ENCODE measurements at places on chromosomes 7 and 10.

DNA sequence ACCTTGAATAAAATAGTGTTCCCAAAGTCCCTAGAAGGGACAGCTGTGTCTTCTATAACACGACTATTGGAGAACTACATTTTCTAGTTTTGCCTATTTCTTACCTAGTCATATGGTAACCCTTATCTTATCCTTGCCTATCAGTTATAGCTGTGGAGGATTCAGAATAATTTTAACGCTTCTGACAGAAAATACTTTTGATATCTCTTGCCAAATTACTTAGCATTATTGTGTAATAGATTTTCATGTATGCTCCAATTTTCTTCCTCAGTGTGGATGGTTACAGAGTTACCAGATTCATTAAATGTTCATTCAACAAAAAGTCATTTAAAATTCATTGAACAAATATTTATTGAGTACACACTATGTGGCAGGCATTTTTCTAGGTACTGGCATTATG, 34.6 kb upstream of the LSM8 start:
- no peak for DNase-seq

DNA sequence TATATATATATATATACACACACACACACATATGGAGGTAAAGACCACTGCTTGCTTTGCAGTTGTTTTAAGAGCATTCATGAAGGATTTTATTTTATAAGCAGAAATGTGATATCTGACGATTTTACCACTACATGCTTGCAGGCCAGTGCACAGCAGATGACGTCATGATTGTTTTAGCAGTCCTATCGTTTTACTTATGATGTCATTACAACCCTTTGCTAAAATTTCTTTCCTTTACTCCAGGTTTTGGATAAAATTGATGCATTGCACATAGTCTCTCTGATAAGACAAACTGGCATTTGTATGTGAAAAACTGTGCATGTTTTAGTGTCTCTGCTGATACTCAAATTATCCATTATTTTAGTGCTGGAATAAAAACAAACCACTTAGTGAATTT, 9.2 kb downstream of the EGFR start:
- no peak for DNase-seq

DNA sequence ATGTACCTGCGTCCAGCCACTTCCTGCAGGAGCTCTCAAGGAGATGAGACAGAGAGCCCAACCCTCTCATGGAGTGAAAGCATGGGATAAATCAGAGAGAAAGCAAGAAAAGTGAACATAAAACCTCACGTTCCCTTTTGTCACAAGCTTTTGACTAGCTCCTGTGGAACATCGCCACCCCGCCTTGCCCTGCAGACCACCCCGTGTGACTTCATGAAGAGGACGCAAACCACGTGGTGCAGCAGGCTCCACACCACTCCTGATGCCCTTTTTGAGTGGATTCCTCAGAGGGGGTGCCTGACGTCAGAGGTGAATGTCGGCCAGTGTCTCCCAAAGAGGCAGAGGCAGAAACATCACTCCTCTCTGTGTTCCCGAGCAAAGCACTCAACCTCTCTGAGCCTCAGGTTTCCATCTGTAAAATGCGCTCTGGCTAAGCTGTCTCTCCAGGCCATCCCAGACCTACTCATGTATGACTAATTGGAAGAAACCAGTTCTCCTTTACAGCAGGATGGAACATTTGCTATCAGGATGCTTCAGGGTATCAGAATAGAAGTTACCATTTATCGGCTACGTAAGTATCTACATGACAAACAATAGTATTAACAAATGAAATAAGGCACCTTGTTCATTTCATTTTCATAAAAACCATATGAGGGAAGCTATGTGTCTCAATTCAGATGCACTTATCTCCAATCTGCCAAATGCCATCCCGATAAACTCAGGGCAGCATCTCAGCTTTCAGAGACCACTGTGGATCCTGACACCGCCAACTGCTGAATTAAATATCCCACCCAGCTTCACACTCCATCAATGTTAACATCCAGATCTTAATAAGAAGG, 5.3 kb downstream of the ZNF488 start:
- DNase-seq = no peak

- DNase-seq = no peak
Measured at GRCh38 chr10:73590881-73591799, at the start of gene USP54. USP54 (minus strand) TSS chr10:73591342; CDS start chr10:73575658, 15,684 bp downstream.

DNA sequence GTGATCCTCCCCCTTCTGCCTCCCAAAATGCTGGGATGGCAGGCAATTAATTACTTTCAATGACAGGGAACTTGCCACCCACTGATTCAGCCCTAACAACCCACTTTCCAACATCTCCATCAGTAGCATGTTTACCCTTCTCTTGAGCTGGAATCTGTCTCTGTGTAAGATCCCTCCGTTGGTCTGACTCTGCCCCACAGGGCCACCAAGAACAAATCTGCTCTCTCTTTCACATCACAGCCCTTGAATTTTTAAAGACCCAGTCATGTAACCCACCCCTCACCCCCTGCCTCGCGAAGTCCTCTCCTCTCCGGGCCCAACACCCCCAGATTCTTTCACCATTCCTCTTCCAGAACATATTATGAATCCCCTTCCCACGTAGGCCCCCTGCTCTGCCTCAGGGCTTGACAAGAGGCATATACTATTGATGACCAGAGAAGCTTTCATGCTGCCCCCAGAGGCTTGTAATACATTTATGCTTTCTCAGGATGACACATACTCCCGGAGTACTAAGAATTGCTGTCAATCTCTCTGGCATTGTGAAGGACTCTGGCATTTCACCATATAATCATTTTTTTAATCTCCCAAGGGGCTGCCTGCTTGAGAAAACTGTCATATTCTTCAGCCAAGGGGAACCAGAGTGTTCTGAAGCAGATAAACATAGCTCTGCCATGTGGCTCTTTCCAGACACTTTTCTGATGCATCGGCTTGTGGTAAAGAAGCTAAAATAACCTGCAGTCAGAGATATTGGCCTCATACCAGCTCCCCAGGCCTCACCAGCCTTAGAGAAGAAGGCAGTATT, 179.2 kb upstream of the AUTS2 start:
- DNase-seq = no peak

DNA sequence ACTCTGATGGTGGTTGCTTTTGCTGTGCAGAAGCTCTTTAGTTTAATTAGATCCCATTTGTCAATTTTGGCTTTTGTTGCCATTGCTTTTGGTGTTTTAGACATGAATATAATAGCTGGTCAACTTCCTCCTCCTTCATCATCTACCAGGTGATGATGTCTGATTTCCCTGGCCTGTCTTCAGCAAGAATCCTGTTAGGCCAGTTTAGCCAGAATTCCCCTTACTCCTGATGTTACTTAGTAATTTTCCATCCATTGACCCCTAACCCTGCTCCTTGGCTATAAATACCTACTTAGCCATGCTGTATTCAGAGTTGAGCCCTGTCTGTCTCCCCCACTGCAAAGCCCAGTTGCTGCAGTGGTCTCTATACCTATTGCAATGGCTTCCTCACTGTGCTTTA, 91.4 kb downstream of the ZNF777 start:
- DNase-seq = no peak

- DNase-seq = no peak
Measured at GRCh38 chr10:48464121-48464870, 140.6 kb downstream of the ARHGAP22 start.

DNA sequence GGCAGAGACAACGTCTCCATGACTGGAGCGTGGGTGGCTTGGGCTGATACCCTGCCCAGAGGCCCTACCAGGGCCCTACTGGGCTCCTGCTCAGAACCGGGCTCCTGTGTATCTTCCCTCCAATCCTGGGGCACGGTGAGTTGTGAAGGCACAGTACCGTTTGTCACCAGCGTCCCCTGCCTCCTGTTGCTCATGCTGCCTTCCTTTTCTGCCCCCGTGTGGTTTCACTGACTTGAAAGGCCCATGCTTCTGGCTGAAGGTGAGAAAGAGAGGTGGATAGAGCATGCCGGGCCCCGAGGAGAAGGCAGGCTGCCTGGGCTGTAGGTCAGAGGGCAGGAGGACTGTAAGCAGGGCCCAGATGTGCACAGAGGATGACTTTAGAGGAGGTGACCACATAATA, 9.1 kb upstream of the DMBT1 start:
- no peak for DNase-seq

DNA sequence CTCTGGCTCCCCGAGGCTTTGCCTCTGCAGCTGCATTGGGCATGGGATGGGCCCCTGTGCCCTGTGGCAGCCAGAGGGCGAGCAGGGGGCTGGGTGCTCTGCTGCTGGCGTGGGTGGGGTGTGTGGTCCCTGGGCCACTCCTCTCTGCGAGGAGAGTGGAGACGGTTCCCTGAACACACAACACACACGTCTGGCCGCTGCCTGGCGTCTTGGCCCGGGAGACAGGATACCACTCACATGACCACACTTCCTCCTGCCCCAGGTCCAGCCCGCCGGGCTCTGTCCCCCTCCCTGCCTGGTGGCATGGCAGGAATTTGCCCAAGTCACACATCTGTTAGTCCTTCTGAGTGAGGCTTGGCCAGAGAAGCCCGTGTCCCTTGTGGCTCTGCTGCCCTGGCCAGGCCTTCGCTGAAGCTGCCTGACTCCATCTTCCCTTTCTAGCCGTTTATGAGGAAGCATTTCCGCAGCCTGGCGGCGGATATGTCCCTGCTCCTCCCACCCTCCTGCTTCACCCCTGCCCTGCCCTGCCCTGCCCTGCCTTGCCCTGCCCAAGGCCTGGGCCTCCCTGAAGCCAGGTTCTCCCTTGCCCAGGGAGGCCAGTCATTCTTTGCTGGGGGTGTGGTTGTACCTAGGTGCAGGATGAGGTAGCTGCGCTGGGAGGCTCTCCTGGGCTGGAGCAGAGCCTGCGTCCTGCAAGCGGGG, 3.0 kb downstream of the BRI3 start:
- no peak for DNase-seq

GRCh38 chr7:156028521-156028920, 216.3 kb upstream of the SHH start:
- no peak for DNase-seq

- no peak for DNase-seq
Measured at GRCh38 chr7:157360483-157361025, 23.8 kb downstream of the DNAJB6 start.

GRCh38 chr7:36283711-36284130, 105.9 kb upstream of the ANLN start:
- DNase-seq = no peak

DNA sequence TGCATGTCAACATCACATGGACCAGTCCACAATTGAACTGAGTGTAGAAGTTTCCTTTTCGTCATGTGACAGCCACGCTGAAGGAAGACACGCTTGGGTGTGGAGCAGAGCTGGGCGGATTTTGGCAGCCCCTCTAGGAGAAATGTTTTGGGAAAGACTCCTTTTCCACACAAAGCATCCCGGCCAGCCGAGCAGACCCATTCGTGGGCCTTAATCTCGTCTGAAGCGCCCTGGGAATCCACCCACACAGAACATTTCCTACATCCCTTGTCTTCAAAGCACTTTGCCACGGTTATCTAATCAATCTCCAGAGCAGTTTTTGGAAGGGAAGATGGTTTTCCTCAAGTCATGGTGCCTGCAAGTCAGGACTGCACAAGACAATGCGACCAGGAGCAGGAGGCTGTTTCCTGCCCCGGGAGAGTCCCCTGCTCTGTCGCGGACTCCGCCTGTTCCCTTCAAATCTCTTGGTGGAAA, 8.4 kb upstream of the IFT22 start:
- no peak for DNase-seq

DNA sequence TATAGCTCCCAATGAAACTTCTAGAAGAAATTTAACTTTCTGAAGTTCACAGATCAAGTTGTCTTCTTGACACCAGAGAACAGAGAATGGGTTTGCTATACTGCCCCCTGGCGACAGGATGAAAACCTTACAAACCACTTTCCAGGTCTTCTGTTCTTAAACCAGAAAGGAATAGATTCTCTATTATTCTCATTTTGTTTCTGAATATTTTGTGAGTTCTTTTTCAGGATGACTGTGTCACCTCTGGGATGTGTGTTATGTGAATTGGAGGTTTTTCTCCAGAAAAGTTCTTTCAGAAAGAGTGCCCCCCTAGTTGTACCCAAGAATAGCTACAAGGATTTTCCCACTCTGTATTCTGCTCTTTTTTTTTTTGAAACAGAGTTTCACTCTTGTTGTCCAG, 6.3 kb downstream of the IFT22 start:
- DNase-seq = no peak

- no peak for DNase-seq
Measured at GRCh38 chr10:97707134-97707861, 6.2 kb upstream of the MARVELD1 start.

GRCh38 chr10:131453721-131454634, 142.5 kb upstream of the TCERG1L start:
- DNase-seq = peak; percentile 9

DNA sequence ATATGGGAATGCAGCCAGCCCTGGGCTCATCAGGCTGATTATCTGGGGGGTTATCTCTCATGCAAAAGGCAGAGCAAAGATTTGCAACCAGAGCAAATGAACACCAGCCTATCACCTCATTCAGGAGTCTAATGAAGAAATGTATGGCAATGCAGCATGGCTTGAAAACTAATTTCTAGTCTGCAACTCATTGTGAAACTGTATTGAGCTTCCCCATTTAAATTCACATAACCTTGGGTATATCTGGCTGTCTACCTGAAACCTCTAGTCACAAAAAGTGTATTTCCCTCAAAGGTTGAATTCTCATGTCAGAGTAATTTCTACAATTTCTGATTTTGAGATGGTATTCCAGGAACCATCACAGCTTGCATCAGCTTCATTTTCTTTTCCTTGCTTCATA, 240.0 kb downstream of the SDHAF3 start:
- no peak for DNase-seq

DNA sequence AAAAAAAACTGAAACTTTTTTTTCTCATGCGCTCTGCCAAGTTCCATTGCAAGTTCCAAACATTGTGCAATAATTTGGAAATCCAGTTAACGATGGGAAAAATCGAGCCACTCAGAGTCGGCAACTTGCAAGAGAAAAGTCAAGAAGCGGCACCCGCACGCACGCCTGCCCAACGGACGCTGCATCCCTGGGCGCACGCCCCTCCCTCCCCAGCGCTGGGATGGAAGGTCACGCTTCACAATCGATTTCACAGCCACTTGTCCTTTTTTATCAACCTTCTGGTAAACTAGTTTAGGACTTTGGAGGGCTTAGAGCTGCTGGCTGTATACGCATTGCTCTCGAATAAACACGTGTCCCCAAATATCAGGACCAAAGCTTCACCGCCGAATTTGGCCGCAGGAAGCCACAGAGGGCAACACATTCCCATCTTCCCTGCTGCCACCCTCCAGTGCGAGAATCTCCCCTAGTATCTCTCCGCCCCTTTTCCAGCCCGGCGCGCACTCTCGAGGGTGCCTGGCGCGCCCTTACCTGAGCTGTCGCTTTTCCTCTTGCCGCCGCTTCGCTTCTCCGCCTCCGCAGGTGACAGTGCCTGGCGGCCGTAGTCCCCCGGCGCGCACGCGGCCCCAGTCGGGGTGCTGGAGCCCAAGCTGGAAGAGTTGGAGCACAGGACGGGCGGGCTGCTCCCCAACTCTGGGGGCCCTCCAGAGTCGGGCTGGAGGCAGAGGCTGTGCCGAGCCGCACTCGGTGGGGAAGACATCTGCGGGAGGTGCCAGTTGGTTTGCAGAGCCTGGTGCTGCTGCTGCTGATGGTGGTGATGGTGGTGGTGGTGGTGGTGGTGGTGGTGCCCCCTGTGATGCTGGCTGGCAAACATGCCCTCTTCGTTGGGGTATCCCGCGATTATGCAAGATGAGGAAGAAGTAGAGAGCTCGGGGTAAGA, 857 bp downstream of the MEOX2 start:
- no peak for DNase-seq

- DNase-seq = no peak
Measured at GRCh38 chr7:1323178-1324027, 90.7 kb downstream of the UNCX start.

GRCh38 chr10:13298748-13299436, 972 bp downstream of the PHYH start:
- DNase-seq = no peak

GRCh38 chr10:45417746-45418145, 43.7 kb downstream of the ALOX5 start:
- DNase-seq = no peak
